Right ventricle myocardium superior (tissue), 1 donor: ENCODE measurements at places on chromosomes 12 and 14. TPM values are rescaled to one million over a fixed set of nuclear protein-coding genes. Genes with fewer than 3 reads are reported as not detected.

DNA sequence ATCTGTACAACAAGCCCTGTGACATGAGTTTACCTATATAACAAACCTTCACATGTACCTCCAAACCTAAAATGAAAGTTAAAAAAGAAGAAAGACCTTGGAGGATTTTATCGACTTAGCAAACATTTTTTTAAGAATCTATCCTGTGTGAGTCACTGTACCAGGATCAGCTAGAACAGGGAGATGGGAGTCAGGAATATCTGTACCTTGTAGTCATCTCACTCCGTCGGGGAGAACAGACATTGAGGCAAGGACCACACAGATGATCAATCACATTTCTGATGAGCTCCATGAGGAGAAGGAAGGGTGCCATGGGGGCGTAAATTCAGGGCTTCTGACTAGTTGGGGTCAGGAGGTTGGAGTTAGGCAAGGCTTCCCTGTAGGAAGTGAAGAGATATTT, 310.6 kb downstream of the VRK1 start:
- no peak for DNase-seq

TMEM179 gene
- total RNA-seq: not detected

CREBL2 gene
- total RNA-seq: 16.7 TPM

DNA sequence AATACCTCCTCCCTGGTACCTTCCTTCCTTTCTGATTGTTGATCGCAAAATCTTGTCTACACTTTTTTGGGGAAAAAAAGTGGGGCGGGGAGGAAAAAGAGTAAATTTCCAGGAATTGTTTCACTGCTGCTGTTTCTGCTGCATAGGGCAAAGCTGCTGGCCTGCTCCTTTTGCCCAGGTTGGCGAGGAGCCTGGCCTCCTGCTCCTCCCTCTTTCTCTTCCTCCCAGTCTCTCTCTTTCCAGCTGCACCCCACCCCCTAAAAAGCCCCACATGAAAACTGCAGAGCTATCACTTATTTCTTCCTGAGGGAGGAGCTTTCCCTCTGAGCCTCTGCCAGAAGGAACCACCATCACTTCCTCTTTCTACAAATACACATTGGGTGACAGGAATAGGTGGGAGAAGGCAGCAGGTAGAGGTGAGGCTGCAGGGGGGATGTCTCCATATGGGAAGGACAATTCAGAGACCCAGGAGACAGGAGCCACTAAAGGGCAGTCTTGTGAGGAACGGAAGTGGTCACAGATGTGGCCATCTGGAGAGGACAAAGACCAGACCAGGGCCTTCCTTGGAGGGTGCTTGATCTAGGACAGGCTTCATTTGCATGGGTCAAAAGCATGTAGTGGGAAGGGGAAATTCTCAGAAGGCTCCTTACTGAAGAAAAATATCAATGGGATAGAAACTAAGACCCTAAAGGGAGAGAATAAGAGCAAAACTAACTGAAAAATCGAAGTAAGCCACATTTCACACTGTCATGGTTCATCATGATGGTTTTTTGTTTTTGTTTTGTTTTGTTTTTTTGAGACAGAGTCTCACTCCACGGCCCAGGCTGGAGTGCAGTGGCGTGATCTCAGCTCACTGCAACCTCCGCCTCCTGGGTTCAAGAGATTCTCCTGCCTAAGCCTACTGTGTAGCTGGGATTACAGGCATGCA, 14.8 kb downstream of the ZBTB39 start:
- DNase-seq: peak; percentile 75

TBX3 gene
- total RNA-seq: 11.8 TPM

TMEM121 gene
- total RNA-seq: 3.1 TPM

GYS2 gene
- total RNA-seq: not detected

SLC16A7 gene
- total RNA-seq: 108 TPM

GRCh38 chr14:55277972-55278740, 6.9 kb downstream of the FBXO34 start:
- DNase-seq: no peak

GRCh38 chr14:68476212-68477109, 316.4 kb downstream of the ZFP36L1 start:
- peak; percentile 72 for DNase-seq

SLC41A2 gene
- 3.0 TPM for total RNA-seq

DNA sequence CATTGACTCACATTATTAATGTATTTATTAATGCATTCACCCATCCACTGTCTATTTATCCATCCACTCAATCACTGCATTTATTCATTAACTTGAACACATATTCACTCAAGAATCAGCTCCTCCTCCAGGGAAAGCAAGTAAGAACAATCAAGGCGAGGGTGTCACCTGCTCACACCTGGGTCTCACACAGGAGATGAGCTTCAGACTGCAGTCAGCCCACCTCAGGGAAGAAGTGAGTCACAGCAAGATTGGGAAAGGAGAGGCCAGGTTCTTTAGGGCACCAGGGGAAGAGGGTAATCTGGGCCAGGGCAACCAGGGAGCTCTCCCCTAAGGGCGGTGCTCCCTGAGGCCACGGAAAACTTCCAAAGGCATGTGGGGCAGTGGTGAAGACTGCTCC, 367.3 kb downstream of the BCL11B start:
- DNase-seq: no peak

DNA sequence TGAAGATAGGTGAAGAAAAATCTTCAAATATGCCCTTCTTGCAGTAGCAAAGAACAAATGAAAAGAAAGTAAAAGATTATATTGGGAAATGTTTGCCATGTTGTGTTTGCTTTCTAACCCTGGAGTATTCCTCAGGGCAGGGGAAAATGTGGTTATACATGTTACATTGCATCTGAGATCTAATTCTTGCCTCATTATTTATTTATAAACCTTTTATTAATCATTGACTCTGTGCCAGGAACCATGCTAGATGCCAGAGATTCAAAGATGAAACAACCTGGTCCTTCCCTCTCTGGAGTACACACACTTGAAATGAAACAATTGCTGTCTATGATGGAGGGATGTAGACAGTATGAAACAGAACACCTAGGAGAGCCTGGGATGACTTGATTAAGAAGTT, 128.1 kb upstream of the HMGA2 start:
- DNase-seq: no peak

GRCh38 chr14:24366413-24366720, 1.6 kb upstream of the NFATC4 start:
- DNase-seq: no peak

DNA sequence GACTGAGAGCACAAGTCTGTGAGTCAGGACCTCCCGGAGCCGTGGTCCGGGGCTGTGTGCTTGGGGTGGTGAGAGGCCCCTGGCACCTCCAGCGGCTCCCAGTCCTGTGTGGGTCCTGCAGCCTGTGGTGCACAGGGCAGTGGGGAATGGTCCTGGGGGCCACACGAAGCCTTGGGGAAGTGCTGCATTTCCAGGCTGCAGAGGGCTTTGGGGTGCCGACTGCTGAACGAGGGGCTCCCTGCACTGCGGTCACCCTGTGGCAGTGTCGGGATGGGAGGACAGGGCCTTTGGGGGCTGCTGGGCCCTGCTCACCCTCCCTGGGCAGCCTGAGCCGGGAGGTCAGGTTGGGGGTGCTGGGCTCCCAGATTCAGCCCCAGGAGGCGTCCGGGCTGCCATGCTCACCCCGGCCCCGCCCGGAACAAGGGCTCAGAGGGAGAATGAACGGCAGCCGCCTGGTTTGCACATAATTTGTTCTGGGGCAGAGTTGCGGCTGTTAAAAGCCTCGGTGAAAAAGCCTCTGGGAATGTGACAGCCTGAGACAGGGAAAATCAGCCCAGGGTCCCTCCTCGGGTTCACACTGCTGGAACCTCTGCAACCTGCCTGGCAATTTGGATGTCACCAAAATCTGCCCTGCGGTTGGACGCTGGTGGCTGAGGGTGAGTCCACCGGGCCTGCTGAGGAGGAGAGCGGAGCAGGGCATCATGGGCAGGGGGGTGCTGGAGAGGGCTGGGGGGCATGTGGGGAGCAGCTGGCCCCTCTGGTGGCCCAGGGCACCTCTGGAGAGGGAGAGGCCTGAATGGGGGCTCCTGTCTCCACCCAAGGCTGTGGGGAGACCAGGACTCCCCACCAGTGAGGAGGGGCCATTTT, 109.2 kb downstream of the KIF26A start:
- no peak for DNase-seq

DNA sequence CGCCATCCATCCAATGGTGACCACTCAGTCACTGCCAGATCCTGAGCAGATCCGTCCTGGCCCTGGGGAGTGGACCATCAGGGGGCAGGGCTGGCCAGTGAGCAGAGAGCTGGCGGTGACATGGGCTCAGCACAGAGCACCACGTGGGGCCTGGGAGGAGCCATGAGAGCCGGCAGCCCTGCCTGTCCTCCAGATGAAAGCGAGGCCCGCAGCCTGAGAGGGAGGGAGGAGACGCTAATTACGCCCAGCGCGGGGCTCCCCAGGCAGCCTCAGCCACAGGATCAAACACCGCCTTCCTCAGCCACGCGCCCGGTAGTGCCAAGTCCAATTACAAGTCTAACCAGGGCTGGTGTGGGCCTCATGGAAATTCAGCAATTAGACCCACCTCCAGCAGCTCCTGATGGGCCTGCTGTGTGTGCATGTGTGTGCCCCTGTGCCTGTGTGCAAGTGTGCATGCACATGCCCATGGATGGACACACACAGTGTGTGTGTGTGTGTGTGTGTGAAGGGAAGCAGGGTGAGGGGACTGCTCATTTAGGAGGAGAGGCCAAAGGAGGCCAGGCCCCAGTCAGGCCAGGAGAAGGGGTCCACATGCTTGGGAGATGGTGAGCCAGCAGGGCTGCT, 68.0 kb downstream of the KIF26A start:
- DNase-seq: no peak

KRT82 gene
- total RNA-seq: not detected

DNA sequence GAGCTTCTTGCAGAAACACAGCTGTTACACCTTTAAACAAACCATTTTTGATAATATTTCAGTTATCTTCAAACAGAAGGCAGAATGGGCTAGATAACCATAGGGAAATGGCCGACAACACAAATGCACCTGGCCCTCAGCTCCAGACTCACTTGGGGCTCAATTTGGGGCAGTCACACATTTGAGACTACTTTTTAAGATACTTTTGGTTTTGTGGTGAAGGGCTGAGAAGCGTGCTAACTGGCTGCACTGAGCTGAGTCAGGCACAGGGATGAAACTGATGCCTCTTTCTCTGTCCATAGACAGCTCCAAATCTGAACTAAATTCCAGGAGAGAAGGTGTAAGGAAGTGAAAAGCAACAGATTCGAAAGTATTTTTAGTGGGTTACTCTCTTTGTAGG, 18.5 kb upstream of the GRIP1 start:
- DNase-seq: no peak

AKAP3 gene
- 3.0 TPM for total RNA-seq

GRCh38 chr12:56804169-56804568, 41.0 kb downstream of the HSD17B6 start:
- DNase-seq: no peak

NPFF gene
- not detected for total RNA-seq

DNA sequence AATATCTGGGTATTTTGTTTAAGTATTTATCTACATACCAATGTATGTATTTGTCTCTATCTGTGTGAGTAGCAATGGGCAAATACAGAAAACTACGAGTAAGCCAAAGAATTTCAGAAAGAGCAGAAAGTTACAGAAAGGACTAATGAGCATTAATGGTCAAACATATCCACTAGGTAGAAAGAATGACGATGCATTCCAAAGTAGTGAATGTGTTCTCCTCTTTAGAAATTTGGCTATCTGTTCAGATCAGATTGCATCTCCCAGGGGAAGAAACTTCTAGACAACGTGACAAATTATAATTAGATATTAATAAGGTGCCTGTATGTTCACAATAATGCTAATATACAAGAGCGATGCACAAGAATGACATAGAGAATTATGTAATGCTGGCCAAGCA, 194.5 kb upstream of the GZMB start:
- no peak for DNase-seq

GRCh38 chr12:52234223-52234810, 1.3 kb downstream of the KRT7 start:
- no peak for DNase-seq

DNA sequence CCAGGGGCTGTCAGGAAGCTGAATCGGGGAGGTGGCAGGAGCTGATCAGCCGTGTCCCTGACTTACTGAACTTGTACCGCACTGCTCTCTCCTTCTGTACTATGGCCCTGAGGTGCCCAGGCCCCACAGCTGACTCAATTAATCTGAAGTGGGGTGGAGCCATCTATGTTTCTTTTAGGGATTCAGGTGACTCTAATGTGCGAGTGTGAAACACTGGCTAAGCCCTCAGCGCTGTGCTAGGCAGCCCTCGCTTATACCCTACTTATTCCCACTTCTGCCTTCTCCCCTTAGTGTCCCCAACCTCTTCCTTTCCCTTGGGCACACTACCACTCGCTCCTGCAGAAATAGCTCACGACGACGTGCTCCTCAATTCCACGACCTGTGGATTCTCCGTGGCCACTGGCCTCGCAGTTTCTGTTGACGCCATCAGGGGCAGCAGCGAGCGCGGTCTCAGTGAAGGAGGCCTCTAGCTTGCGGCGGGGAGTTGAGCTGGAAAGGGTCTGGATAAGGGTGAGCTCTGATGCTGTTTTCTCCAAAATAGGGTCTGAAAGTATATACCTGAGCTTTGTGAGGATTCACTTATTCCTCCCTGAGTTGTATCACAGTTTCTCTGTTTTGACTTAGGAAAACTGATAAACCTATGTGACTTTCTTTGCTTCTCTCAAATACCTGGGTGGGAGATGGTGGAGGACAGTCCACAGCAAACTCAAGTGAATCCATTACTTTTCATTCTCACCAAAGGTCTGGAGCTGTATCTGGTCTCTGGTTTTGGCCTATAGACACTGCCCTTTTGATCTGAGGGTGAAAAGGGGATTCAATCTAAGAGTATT, 167.6 kb downstream of the SLC41A2 start:
- peak; percentile 75 for DNase-seq

GRCh38 chr12:102107970-102108369, 11.9 kb downstream of the NUP37 start:
- DNase-seq: no peak
